Activated CD4-positive, CD25-positive, alpha-beta regulatory T cell treated with anti-CD3 and anti-CD28 coated beads, Interleukin-2, amount 50 U/mL, for 16 hours (primary cell): ENCODE measurements at places on chromosomes 6 and 20.

GRCh38 chr6:134097114-134097707, 44.8 kb upstream of the SLC2A12 start:
- peak; percentile 40 for DNase-seq

DNA sequence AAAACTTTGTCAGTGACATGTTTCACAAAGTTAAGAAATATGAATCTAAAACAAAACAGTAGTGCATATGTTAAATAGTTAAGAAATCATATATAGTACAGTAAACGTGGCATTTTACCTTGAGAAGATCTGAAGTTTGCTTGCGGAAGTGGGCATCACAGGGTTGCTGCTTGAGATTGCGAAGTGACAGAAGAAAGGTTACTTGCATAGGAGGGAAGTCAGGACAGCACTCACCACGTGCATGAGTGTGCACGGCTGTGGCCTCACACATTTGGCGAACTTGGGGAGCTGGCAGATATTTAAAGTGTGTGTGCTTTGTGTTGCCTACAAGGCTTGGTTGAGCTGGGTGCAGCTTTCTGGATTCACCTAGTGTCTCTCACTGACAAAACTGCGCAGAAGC, 431.5 kb upstream of the ARID1B start:
- DNase-seq: no peak

DNA sequence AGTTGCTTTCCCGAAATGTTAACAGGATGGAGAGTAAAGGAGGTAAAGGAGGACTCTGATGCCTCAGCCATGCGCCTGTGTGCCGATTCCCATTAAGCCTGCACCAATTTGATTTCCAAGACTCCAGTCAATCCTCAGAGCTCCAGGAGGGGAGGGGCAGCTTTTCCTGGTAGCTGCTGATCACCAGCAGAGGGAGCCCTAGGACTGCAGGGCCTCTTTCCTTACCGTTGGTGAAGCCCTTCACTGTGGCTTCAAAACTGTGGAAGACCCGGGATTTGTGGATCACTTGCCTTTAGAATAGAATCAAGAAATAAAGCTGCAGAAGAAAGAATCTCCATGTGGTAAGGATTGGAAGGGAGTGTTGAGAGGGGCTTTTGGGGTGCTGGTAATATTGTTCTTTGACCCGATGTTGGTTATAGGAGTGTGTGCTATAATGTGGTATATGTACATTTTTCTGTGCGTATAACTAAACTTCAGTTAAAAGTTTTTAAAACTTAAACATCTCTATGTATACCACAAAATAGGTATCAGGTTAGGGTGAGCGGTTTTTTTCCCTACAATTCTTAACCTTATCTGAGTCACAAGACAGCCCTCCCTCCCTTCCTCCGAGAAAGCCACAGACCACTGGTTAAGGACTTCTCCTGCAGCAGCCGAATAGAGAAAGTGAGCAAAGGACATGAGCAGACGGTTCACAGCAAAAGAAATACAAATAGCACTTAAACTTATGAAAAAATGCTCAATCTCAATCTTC, 6.9 kb upstream of the OSER1 start:
- peak; percentile 50 for DNase-seq

DNA sequence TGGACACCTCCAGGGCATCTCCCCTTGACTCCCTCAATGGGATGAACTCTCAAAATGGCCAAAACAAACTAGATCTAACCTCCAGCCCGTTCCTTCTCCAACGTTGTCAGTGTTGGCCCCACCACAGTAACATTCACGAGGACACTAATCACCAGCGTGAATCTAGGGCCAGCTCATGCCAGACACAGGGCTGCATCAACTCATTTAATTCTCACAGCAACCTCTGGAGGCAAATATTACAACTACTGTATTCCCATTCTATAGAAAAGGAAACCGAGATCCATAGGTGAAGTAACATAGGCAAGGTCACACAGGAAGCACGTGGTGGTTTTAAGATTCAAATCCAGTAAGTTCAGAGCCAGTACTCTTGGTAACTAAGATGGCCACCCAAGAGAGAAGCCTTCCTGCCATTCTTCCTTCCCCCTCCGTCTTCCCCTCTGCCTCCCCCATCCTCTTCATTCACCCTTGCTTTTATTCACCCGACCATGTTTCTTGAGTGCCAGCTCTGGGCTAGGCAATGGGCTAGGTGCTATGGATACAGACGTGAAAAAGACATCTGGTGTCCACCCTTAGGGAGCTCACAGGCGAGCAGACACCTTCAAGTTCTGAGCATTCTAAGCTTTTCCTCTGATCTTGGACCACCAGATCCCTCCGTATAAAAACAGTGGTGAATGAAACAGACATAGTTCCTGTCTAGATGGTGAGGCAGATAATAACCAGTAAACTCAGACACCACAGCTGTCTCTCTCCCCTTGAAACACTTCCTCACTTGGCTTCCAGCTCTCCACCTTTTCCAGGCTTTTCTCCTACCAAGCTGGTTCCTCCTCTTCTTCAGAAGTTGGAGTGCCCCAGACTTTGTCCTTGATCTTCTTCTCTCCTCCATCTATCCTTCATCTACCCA, 9.6 kb downstream of the CCM2L start:
- no peak for DNase-seq

DNA sequence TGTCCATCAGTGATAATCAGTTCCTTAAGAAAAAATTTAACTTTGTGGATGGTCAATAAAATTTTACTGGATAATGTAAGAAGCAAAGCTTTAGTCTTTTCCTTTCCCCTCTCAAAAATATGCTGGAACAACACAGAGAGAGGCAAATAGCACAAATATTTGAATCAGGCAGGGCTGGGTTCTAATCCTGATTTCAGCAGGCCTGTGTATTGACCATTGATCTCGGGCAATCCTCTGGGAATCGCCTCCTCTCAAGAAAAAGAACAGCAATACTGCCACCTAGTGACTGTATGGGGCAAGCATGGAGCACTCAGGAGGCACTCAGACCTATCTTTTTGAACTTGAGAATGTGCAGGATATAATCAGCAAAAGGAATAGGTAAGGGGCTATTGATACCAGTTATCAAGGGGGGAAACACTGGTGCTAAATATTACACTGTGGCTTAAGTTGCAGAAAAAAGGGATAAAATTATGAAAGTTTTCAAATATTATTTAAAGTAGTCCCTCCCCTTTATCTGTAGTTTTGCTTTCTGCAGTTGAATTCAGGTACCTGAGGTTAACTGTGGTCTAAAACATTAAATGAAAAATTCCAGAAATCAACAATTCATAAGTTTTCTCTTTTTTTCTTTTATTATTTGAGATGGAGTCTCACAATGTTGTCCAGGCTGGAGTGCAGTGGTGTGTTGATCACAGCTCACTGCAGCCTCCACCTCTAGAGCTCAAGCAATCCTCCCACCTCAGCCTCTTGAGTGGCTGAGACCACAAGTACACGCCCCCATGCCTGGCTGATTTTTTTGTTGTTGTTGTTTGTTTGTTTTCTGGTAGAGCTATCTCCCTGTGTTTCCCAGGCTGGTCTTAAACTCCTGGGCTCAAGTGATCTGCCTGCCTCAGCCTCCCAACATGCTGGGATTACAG, 91.8 kb upstream of the NHSL1 start:
- peak; percentile 23 for DNase-seq

GRCh38 chr20:32877507-32877906, 18.8 kb downstream of the EFCAB8 start:
- DNase-seq: no peak

DNA sequence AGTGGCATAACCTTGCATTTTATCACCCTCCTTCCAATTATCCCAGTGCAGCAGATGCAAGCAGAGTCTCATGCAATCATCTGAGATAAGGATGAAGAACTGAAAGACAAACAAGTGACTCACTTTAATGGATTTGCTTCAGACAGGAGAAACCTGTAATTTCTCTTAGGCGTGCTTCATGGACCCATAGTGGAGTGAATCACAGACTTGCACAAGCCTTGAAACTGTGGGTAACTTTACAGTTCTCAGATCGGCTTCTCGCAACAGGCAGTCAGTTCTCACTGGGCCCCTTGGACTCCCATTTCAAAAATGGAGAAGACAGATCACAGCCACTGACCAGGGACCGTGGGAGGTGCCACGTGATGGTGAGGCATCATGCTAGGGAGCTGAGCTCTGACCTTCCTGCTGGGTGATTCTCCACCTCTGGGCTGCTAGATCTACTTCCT, at the start of gene ADGRF4:
ADGRF4 (plus strand) TSS at position 239 of the 446 bp plus-strand sequence. CDS start 8,666 bp downstream, outside the sequence.
- DNase-seq: no peak

DNA sequence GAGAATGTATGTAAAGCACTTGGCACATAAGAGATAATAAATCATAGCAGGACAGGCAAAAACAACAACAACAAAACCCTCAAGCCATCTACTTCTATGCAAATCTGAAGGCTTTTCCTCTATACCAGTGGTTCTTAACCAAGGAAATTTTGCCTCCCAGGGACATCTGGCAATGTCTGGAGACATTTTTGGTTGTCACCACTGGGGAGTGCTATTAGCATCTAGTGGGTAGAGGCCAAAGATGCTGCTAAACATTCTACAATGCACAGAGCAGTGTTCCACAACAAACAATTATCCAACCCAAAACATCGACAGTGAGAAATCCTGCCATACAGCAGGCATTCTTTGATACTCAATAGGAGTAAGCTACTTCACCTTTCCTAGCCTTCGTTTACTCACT, 28.2 kb downstream of the NDRG3 start:
- DNase-seq: no peak

DNA sequence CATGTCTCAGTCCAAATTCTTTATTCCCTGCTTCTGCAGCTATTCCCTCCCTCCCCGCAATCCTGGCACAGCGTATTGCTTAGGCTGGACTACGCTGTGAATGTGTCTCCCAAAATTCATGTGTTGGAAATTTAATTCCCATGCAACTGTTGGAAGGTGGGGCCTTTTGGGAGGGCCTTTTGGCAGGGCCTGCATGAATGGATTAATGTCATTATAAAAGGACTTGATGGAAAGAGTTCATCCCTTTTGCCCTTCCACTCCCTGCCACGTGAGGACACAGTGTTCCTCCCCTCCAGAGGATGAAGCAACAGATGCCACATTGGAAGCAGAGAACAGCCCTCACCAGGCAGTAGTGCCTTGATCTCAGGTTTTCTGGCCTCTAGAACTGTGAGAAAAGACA, 20.4 kb upstream of the NOTCH4 start:
- DNase-seq: no peak

GRCh38 chr20:39886650-39887190, 802.3 kb downstream of the MAFB start:
- no peak for DNase-seq

GRCh38 chr20:57056651-57057050, 209.8 kb downstream of the BMP7 start:
- no peak for DNase-seq

DNA sequence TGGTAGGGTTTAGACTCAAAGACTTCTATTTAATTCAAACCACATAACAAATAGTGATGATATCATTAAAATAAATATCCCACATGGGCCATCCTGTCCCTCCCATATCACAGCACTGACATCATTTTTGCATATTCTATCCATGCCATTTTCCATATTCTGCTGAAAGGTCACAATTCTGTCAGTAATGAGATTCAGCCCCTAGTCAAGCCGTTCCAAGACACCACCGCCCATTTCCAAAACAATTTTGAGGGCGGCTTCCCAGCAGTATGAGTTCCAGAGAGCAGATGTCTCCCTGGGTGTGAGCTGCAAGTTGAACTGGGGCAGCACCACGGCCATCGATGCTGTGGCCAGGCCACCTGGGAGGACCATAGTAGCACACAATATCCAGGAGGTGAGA, 65.1 kb upstream of the PLEKHG1 start:
- DNase-seq: no peak

GRCh38 chr6:20652299-20653084, 118.2 kb downstream of the CDKAL1 start:
- DNase-seq: no peak

DNA sequence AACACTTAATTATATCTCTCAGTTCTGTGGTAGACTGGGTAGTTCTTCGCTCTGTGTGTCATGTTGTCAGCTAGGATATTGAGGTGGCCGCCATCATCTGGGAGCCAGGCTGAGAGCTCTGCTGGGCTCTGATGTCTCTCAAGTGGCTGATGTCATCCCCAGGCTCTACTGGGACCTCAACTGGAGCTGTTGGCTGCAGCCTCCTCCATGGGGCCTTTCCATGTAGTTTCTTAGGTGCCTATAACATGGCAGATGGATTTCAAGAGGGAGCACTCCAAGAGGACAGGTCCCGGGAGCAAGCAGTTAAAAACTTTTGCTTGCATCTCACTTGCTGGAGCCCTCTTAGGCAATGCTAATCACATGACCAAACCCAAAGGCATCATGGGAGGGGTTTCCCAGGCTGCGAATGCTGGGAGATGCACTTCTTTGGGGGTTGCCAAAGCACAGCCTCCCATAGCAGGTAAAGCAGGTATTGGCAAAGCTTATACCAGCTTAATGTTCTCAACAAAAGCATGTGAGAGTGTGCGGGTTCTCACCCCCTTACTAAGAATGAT, 129.8 kb downstream of the TMEM242 start:
- DNase-seq: no peak

DNA sequence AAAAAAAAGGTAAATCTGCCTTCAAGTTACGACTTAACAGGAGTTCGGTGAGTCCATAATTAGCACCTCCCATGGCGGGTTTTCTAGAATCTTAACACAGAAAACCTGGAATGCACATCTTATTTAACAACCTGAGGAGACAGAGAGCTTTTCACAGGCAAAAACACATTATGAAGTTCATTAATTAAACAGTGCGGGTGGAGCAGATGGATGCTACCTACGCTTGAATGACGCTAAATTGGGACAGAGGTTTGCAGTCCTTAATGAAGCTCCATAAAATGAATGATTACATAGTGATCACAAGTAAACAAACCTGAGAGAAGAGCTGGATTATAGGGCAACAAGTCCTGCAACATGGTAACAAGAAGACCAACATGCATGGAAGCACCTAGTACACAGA, 81.0 kb downstream of the INSM1 start:
- DNase-seq: no peak

- DNase-seq: no peak
These were observed 41.4 kb downstream of the TRMT6 start for GRCh38 chr20:5908981-5909380.

DNA sequence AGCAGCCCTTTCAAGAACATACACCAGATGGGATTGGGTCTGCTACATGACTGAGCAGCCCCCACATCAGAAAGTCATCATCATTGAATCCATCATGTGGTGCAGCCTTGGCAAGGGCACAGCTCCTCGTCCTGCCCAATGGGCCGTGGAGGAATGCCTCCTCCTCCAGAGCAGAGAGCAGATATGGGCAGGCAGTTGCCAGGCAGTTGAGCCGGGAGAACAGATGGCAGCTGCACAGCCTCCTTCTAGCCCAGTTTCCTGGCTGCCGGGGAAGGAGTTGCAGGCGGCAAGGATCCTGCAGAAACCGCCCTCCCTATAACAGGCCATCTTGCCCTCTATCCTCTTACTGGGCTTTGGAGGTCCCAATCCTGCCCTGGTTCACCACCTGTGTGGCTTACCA, 11.9 kb upstream of the ZFAND3 start:
- DNase-seq: no peak

- no peak for DNase-seq
These were observed 35.0 kb downstream of the BPIFB1 start for GRCh38 chr20:33318096-33318429.

GRCh38 chr6:132814716-132815570, 574 bp downstream of the RPS12 start:
- DNase-seq: no peak

- DNase-seq: no peak
These were observed 140.8 kb downstream of the SLC16A10 start for GRCh38 chr6:111228094-111228493.

GRCh38 chr6:151692216-151692615, 115.3 kb upstream of the ESR1 start:
- DNase-seq: no peak
